ENCODE measurements at places on chromosomes 1 and 21.

- no peak for DNase-seq
These were observed 3.7 kb downstream of the ZBED6 start for GRCh38 chr1:203799157-203799556.

GRCh38 chr1:46557403-46557802, 6.0 kb upstream of the KNCN start:
- no peak for DNase-seq

DNA sequence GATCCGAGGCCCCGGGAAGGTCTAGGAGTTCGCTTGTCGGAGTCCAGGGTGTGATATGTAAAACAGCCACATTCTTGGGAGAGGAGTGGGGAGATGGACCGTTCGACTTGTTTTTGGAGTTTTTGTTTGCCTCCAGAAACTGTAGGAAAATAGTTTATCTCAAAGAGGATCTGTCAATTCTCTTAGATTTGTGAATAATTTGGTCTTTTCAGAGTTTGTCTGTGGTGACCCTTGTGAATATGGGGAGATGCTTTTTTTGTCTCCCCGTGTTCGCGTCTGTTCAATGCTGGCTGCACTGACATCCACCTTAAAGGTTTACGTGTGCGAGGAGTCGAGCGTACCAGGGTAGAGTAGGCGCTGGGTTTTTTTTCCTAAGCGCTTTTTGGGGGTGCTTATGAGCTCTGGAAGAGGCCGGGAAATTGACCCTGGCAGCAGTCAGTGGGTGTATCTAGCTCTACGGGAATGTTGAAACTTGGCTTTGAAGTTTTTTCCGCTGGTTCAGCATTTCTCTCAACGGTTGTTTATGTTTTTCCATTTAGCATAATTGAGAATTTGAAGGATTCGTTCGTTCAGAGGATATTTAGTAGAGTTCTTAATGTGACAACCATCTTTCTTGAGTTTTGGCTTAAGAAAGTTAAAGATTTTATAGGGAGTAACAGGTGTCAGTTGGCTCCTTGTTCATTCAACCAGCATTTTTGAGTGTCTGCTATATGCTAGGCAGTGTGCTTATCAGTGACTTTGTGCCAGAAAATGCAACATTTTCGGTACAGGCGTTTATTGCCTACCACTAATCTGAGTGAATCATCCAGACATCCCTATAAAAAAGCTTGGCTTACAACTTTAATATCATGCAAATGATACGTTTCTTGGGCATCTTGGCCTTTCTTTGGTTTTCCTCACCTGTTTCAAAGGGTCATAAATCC, 1.2 kb downstream of the SZRD1 start:
- DNase-seq: no peak

DNA sequence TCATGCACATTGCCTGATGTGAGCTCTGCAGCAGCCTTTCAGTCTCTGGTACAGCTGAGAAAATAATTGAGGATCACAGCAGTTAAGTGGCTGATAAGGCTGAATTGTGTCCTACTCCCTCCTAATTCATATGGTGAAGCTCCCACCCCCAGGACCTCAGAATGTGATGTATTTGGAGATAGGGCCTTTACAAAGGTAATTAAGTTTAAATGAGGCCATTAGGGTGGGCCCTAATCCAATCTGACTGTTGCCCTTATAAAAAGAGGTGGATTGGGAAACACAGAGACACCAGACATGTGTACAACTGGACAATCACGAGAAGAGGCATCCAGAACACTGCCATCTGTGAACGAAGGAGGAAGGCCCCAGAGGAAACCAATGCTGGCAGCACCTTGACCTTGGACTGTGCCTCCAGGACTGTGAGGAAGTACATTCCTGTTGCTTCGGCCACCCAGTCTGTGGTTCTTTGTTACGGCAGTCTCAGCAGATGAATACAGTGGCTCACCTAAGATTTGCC, 148.1 kb downstream of the TRABD2B start:
- DNase-seq: no peak

- no peak for DNase-seq
These were observed 16.3 kb downstream of the BATF3 start for GRCh38 chr1:212683357-212683722.

DNA sequence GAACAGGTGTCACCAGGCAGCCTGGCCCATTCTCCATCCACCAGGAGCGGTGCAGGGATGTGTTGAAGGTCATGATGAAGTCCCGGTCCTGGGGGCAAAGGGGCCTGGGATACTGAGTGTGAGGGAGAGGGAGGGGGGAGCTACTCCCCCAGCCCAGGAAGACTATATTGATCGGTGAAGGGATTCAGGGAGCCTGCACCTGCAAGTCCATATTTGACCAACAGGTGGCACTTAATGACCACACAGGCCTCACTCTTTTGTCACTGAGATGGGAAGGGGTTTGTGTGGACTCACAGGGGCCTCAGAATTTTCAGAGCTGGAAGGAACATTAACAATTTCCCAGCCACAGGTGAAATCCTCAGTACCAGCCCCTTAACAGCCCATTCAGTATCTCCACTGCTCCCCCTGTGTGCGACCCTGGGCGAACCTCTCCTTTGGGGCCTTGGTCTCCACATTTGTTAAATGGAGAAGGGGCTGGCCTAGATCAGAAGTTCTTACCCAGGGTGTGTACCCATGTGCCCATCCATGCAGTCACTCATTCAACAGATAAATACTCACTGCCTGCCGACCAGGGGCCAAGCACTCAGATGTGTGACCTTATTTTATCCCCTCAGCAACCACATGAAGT, 55.6 kb downstream of the NKAIN1 start:
- DNase-seq: peak; percentile 53

DNA sequence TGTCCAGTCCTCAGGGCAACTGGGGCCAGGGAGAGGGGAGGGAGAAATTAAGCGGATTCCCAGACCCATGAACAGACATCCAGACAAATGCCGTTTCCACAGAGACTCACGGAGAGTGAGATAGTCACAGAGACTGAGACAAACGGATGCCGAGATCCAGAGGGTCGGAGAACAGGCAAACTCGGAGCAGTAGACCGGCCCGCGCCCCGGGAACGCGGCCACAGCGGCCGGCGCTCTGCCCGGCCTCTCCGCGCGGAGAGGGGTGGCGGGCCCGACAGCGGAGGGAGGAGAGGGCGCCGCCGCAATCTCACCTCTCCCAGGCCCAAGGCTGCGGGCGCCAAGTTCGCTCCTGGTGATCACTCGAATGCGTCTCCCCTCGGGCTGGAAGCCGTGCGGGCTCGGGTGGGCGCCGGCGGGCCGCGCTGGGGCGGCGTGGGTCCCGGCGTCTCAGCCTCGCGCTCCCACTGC, 831 bp upstream of the FOXD2 start:
- DNase-seq: no peak

GRCh38 chr1:27507960-27508665, 18.1 kb upstream of the WASF2 start:
- DNase-seq: no peak

GRCh38 chr21:21179619-21180298, 181.6 kb downstream of the NCAM2 start:
- DNase-seq: no peak

- peak; percentile 49 for DNase-seq
These were observed 75.7 kb upstream of the NRIP1 start for GRCh38 chr21:15140321-15141019.

DNA sequence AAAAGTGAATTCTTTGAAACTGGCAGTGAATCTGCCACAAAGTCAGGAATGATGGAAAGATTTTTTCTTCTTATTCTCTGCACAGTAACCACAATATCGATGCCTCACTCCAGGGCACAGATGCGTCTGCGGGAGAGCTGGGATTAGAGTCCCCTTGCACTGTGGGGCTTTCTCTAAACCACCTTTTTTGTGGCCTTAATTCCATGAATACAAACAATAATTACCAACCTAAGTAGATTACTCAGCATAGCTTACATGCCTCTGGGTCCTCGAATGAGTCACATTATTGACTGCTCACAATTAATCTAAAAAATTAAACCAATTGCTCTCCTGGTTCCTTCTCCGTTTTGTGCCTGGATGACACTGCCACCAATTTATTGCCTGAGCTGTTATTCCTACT, 125.8 kb downstream of the KAZN start:
- no peak for DNase-seq

GRCh38 chr1:225923381-225923691, 714 bp downstream of the PYCR2 start:
- peak; percentile 57 for DNase-seq

Data from HuH-7.5 (cell line).